Central memory CD8-positive, alpha-beta T cell (primary cell): ENCODE measurements at places on chromosomes 1 and 21.

GRCh38 chr1:86858524-86859261 is 55.2 kb downstream of the SELENOF start:
- H3K4me3 ChIP-seq, result no peak overlapping the region
- H3K36me3 ChIP-seq, result peaks cover 9% of the 10 kb centered on the region
- no peak overlapping the region for H3K27ac ChIP-seq
- no peaks in the 10 kb centered on the region for H3K4me1 ChIP-seq

GRCh38 chr1:94303005-94303404 is 65.6 kb upstream of the ARHGAP29 start:
- no peaks in the 10 kb centered on the region for H3K4me1 ChIP-seq
- H3K27me3 ChIP-seq, result peaks cover 61% of the 10 kb centered on the region
- H3K4me3 ChIP-seq, result no peak overlapping the region
- DNase-seq, result no peak
- H3K27ac ChIP-seq, result no peak overlapping the region

DNA sequence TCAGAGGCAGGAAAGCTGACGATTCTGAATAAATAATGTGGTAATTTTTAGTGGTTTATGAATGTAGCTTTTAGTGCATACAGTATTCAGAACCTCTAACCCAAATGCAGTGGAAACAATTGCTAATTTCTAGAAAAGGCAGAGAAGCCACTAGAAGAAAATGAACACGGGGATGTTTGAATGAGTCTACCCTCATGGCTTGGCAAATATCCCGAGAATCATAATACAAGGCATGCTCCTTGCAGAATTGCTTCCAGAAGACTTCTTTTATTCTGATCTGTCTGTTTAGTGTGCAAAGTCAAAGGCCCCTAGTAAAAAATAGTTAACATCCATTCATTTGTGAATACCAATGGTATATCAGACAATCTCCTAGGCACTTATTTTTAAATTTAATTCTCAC is 246.8 kb downstream of the LMO4 start:
- no peak overlapping the region for H3K27ac ChIP-seq
- H3K27me3 ChIP-seq, result peaks cover 31% of the 10 kb centered on the region
- no peaks in the 10 kb centered on the region for H3K36me3 ChIP-seq
- H3K4me3 ChIP-seq, result no peak overlapping the region
- no peak for DNase-seq
- H3K4me1 ChIP-seq, result no peaks in the 10 kb centered on the region

DNA sequence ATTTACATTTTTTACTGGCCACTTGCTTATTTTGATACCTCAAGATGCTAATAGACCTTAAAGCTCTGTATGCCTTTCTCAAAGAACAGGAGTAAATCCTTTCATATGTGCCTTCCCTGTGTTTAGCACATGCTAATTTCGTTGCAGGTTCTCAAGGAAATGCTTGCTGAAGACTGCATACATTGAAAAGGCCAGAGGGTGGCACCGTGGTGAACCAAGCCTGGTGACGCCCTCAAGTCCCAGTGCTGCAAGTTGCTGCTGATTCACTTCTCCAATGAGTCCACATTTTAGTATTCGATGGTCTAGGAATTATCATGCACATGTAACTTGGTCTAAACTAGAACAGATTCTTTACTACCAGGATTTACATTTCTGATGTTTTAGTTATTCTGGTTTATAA is 94.1 kb downstream of the CLDN17 start:
- no peaks in the 10 kb centered on the region for H3K4me1 ChIP-seq
- H3K36me3 ChIP-seq, result no peaks in the 10 kb centered on the region
- H3K4me3 ChIP-seq, result no peak overlapping the region
- no peaks in the 10 kb centered on the region for H3K27me3 ChIP-seq

- no peak overlapping the region for H3K27ac ChIP-seq
- H3K27me3 ChIP-seq, result no peaks in the 10 kb centered on the region
- no peaks in the 10 kb centered on the region for H3K4me1 ChIP-seq
These were observed 328.3 kb upstream of the ADGRL2 start for GRCh38 chr1:81472387-81472786.

- H3K4me1 ChIP-seq, result peaks cover 22% of the 10 kb centered on the region
- H3K27me3 ChIP-seq, result no peaks in the 10 kb centered on the region
- no peak overlapping the region for H3K27ac ChIP-seq
- no peak for DNase-seq
These were observed 88.9 kb upstream of the TNFSF4 start for GRCh38 chr1:173295995-173296394.

DNA sequence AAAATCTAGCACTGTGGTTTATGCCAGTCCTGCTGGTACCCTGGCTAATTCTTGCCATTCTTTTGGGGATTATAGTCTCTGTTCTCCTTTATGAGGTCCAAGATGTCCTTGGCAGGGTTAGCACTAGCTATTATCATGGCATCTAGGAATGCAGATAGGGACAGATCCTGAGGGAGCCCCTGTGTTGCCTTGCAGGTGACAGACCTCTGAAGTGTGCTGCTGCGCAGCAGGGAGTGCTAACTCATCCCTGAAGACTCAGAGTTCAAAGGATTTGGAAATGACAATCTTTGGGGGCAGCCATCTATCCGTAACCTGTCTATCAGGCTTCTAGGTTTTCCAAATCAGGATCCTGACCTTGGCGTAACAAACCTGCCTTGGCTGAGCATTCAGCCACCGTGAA is 16.3 kb downstream of the ZFYVE9 start:
- no peak overlapping the region for H3K4me3 ChIP-seq
- H3K27ac ChIP-seq, result no peak overlapping the region
- DNase-seq, result no peak
- no peaks in the 10 kb centered on the region for H3K27me3 ChIP-seq
- H3K36me3 ChIP-seq, result no peaks in the 10 kb centered on the region

GRCh38 chr1:54781023-54781723 is 16.9 kb upstream of the PARS2 start:
- H3K36me3 ChIP-seq, result peaks cover 22% of the 10 kb centered on the region
- H3K27ac ChIP-seq, result no peak overlapping the region
- no peaks in the 10 kb centered on the region for H3K27me3 ChIP-seq
- no peak for DNase-seq
- H3K4me1 ChIP-seq, result peaks cover 10% of the 10 kb centered on the region

DNA sequence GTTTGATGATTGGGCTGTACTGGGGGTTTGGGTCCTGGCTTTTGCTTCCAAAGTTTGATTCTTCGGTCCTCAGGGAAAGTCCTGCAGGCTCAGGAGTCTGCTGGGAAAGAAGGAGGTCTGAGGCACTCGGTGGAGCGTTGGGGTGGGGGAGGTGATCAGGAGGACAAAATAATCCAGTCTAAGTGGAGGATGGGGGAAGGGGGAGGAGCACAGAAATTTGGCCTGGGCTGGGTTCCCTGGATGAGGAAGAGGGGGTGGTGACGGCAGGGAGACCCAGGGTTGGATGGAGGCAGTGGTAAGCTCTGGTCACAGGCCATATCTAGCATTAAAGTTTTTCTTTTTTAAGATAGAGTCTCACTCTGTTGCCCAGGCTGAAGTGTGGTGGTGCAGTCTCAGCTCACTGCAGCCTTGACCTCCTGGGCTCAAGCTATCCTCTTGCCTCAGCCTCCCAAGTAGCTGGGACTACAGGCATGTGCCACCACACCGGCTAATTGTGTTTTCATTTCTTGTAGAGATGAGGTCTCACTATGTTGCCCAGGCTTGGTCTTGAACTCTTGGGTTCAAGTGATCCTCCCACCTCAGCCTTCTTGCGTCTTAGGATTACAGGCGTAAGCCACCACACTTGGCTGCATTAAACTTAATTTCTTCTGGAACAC is 6.8 kb downstream of the SH2D2A start:
- no peaks in the 10 kb centered on the region for H3K27me3 ChIP-seq
- no peak overlapping the region for H3K4me3 ChIP-seq
- peaks cover 69% of the 10 kb centered on the region for H3K36me3 ChIP-seq
- no peak for DNase-seq
- peak overlapping the region; percentile 94 for H3K27ac ChIP-seq

GRCh38 chr1:1889847-1890505 is 911 bp downstream of the GNB1 start:
- peak; percentile 30 for DNase-seq
- peaks cover 57% of the 10 kb centered on the region for H3K4me1 ChIP-seq
- peak overlapping the region; percentile 60 for H3K4me3 ChIP-seq
- H3K27me3 ChIP-seq, result peaks cover 5% of the 10 kb centered on the region

DNA sequence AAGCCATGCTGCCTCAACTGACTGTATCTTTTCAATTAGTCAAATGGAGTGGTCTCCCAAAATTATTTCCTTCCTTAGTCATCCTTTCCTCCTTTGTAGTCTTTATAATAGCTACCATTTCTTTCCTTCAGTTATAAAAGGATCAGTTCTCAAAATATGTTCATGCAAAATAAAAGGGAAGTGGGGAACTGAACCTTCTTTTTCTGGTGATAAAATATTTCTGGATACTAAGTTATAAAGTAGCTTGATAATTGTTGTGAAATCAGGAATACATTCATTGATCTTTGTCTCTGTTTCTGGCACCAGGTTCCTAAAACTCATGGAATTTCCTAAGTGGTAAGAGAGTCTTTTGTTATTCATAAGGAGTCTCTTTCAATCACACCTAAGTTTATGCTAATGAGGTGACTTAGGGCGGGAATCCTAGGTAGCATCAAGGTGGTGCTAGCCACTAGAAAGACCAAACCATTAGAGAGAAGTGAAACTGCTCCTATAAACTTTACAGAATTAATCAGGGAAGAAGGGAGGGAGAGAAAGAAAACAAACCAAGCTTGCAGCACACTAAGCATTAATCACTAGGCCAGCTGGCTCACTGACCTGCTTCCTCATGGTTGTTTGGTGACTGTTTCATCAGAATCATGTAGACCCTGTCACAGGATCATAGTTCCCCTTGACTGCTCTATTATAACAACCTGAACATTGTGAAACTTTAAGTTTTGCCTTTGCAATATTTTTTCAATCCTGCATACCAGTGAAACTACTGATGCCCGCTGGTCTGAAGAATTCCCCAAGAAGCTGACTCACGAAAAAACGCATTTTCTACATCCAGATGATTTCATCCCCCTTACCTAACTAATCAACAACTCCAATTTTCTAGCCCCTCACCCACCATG is 161.6 kb upstream of the PTBP2 start:
- no peak overlapping the region for H3K4me3 ChIP-seq
- H3K36me3 ChIP-seq, result no peaks in the 10 kb centered on the region

GRCh38 chr1:94068999-94069918 is 51.7 kb downstream of the ABCA4 start:
- no peaks in the 10 kb centered on the region for H3K36me3 ChIP-seq
- no peaks in the 10 kb centered on the region for H3K4me1 ChIP-seq
- no peak overlapping the region for H3K4me3 ChIP-seq

DNA sequence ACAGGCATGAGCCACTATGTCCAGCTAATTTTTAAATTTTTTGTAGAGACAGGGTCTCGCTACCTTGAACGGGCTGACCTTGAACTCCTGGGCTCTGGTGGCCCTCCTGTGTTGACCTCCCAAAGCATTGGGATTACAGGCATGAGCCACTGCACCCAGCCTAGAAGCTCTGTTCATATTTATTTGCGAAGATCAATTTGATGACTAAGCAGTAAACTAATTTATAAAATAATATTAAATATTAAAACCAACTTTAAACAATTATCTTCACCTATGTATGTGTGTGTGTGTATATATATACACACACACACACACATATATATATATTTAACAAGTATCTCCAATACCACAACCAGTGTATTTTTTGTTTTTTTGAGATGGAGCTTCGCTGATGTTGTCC is 4.4 kb downstream of the NADK start:
- H3K27me3 ChIP-seq, result no peaks in the 10 kb centered on the region
- no peak overlapping the region for H3K27ac ChIP-seq
- no peak for DNase-seq
- peaks cover 22% of the 10 kb centered on the region for H3K36me3 ChIP-seq

- H3K27ac ChIP-seq, result peak overlapping the region; percentile 17
- peaks cover 3% of the 10 kb centered on the region for H3K36me3 ChIP-seq
- H3K4me3 ChIP-seq, result no peak overlapping the region
- H3K27me3 ChIP-seq, result no peaks in the 10 kb centered on the region
- peaks cover 22% of the 10 kb centered on the region for H3K4me1 ChIP-seq
- DNase-seq, result no peak
These were observed 29.6 kb upstream of the C1orf105 start for GRCh38 chr1:172390683-172391551.

DNA sequence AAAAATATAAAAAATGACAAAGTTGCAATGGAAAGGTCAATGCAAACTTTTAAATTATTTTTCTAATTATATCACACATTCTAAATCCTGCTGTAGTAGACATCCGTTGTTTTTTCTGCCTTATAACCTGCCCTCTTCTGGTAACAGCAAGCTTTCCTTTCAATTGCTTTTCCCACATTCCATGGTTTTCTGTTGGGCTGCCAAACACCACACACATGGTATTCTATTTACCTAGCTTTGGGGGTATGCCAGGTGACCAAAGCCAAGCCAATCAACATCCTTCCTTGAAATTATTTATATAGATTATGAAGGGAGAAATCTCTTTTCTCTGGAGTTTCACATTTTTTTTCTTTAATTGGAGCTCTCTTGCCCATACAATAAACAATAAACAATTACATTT is 3.4 kb upstream of the LAMC1 start:
- peaks cover 17% of the 10 kb centered on the region for H3K4me1 ChIP-seq
- H3K27me3 ChIP-seq, result peaks cover 59% of the 10 kb centered on the region
- H3K4me3 ChIP-seq, result no peak overlapping the region
- DNase-seq, result no peak

GRCh38 chr21:34078915-34079314 is 5.5 kb downstream of the MRPS6 start:
- H3K27me3 ChIP-seq, result no peaks in the 10 kb centered on the region
- H3K4me1 ChIP-seq, result peaks cover 96% of the 10 kb centered on the region
- DNase-seq, result no peak
- H3K27ac ChIP-seq, result peak overlapping the region; percentile 56

- H3K4me3 ChIP-seq, result no peak overlapping the region
- no peak overlapping the region for H3K27ac ChIP-seq
- no peaks in the 10 kb centered on the region for H3K4me1 ChIP-seq
- DNase-seq, result no peak
- peaks cover 19% of the 10 kb centered on the region for H3K27me3 ChIP-seq
These were observed 17.3 kb upstream of the PLEKHG5 start for GRCh38 chr1:6508816-6509189.

DNA sequence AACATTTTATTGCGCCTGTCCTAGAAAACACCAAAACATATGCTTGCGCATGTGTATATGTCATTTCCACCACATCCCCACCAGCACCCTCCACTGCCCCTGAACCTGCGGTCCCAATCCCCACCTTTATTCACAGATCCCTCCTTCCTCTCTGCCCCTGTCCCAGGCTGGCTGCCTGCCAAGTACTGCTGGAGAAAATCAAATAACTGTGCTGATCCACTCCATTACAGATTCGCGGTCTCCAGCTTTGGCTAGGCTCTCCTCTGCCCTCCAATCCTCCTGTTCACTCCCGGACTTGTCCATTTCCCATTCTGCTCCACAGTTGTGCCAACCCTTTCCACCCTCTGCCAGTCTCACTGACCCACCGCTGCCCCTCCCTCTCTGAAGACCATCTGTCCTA is 59.3 kb upstream of the GJB5 start:
- H3K4me1 ChIP-seq, result no peaks in the 10 kb centered on the region
- no peak overlapping the region for H3K4me3 ChIP-seq
- H3K27ac ChIP-seq, result no peak overlapping the region
